ENCODE measurements at places on chromosomes 2 and 18.

GRCh38 chr2:198478361-198478760, 674.0 kb downstream of the PLCL1 start:
- DNase-seq: no peak

- no peak for DNase-seq
These were observed 125.9 kb upstream of the CXCR4 start for GRCh38 chr2:136243638-136244535.

DNA sequence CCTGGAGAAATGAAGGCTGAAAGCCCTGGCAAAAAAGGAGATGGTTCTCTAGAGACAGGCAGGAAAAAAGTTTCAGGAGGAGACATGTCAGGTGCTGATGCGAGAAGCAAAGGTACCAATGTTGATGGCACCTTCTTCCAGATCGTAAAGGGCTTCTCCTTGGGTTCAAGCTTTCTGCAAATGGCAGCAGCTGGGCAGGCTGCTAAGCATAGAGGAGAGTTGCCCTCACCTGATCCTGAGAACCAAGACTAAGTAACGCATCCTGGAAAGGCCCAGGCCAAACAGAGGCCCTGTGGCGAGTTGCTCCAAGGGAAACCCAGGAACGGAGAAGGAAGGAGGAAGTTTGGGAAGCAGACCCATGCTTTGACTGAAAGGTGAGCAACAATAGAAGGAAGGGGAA, 23.6 kb upstream of the AFTPH start:
- DNase-seq: no peak

DNA sequence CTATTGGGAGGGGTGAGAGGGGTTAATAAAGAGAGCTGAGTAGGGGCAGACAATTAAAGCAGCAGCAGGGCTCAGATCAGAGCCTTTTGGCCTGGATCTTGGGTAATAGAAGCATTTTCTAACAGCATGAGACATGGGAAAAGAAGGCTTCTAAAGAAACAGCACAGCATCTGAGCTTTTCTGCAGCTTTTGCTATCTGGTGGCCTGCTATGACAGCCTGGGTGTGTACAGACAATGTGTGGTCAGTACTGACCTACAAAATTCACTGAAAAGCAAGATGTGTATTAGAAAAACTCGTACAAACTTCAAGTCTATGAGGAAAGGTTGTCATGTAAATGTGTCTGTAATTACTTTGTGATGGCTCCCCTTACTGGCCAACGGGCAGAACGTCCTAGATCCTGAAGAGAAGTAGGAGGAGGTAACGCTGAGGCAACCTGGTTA, 95.6 kb downstream of the GALNT3 start:
- no peak for DNase-seq

GRCh38 chr18:46920653-46921052, 3.3 kb downstream of the KATNAL2 start:
- no peak for DNase-seq

DNA sequence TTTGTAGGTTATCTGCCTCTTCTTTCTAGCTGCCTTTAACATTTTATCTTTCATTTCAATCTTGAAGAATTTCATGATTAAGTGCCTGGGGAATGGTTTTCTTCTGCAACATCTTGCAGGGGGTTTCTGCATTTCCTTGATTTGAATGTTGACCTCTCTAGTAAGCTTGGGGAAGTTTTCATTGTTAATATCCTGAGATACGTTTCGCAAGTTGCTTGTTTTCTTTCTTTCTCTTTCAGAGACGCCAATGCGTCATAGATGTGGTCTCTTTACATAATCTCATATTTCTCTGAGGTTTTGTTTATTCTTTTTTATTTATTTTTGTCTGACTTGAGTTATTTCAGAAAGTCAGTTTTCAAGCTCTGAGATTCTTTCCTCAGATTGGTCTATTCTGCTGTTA, 225.7 kb downstream of the XIRP2 start:
- no peak for DNase-seq

GRCh38 chr18:73626859-73627258, 520.8 kb downstream of the FBXO15 start:
- no peak for DNase-seq

DNA sequence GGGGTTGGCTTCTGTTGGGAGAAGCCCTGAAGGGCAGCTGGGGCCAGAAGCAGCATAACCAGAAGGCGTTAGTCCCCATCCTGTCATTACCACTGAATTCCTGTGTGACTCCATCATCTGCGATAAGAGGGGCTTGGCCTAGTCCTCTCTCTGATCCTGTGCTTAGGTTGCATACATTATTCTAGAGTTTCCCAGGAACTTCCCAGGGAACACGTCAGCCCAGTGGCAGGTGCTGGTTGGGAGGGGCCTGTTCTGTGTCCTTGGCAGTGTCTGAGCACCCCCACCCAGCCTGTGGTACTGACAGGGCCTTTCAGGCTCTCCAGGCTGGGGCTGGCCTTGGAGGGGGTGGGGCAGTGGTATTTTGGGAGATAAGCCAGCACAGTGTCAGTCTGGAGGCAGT, 4.5 kb upstream of the TOGARAM2 start:
- DNase-seq: no peak

DNA sequence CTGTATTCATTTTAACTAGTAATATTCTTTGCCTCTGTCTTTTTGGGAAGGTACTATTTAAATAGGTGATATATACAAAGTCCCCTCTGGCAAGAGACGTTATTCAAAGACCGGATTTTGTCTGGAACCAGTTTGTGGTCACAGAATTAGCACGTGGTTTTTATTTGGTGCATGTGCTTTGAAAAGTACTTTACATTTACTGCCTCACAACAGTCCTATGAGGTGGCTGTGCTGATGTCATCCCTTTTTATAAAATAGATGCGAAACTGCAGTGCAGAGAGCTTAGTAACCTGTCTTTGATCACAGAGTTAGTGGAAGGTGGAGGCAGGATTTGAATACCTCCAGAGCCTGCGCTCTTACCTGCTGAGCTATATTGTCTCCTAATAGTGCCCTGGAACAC, 4.0 kb downstream of the LPIN1 start:
- peak; percentile 49 for DNase-seq

DNA sequence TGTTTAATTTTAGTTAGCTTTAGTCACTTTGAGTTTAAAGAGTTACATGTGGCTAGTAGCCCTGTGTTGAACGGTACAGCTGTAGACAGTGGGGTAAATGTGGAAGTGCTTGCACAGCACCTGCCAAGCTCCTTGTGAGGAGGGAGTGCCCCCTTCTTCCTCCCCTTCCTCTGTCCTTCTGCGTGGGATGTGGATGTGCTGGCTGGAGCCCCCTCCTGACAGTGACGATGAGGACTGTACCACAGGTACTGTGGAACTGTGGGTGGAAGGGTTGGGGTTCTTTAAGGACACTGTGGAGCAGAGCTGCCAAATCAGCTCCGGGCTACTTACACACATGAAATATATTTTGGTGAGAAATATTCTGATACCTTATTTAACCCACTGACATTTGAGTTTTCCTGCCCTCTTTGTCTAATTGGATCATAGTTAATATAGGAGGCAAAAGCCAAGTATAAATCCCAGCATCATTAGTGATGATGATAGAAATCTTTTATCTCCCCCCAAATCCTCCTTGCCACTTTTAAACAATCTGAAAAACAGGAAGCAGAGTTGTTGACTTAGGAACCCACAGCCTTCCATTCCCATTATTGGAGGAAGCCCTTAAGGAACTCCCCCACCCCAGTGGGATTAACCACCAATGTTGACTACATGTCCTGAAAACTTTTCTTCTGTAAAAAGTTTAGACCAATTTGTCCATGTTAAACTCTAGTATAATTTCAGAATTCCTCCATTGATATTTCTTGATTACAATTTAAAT, 181.3 kb downstream of the PTPRM start:
- no peak for DNase-seq

GRCh38 chr2:641872-642815, 35.1 kb downstream of the TMEM18 start:
- no peak for DNase-seq

- no peak for DNase-seq
These were observed 353.4 kb upstream of the VRK2 start for GRCh38 chr2:57693177-57693576.

DNA sequence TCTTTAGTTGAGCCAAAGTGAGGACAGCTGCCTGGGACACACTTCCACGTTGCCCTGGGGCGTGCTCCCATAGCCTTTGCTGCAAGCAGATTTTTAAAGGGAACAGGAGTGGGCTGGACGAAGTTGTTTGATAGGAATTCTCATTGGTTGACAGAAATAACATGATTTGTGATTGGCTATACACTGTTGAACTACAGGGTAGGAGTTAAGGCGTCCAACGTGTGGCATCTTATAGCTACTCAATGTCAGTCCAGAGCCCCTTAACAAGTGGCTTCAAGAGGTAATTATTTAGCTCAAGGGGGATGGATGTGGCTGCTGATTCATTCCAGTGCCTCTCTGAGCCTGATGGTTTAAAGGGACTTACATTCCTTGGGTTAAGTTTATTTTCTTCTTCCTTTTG, 65.5 kb downstream of the ACAA2 start:
- no peak for DNase-seq

- no peak for DNase-seq
These were observed 63.0 kb downstream of the NPAS2 start for GRCh38 chr2:100882645-100883613.

- no peak for DNase-seq
These were observed 976.8 kb downstream of the TMEM182 start for GRCh38 chr2:103738606-103739005.

GRCh38 chr2:127545796-127546195, 10.3 kb downstream of the MYO7B start:
- no peak for DNase-seq

DNA sequence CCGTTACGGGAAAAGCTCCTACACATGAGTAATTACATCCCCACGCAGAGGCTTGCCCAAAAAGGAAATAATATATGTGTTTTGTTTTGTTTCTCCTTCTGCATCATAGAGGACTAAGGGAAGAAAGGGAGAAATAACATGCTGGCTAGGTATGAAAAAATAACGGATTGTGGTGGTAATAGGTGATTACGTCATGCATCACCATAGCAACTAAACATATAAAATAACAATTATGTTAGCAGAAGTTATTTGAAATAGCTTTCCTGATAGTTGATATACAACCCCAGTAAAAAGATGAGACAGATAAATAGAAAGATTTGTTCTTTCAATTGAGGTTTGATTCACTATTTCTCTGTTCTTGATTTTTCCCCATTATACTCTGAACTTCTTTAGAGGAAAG, 518.0 kb downstream of the ZNF516 start:
- no peak for DNase-seq

GRCh38 chr2:36544638-36545338, 53.2 kb downstream of the FEZ2 start:
- DNase-seq: no peak

DNA sequence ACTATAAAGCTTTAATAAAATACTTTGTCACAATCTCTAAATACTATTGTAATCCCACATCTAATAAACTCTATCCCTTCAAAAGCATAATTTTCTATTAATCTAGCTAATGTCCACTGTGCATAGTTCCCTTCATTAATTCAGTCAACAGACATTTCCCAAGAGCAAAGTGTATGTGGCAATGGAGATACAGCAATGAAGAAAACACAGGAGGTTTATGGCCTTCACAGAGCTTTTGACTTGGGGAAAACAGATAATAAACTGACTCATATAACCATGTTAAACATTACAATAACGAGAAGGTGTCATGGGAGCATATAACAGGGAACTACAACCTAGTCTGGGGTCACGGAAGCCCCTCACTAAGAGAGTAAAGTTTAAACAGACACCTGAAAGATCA, 86.3 kb downstream of the SPIRE1 start:
- DNase-seq: no peak

- DNase-seq: peak; percentile 25
These were observed 128.0 kb downstream of the ARL4C start for GRCh38 chr2:234368861-234369261.

GRCh38 chr2:237725661-237726060, 72.9 kb upstream of the RBM44 start:
- peak; percentile 43 for DNase-seq

GRCh38 chr2:175745911-175746310, 256.2 kb downstream of the LNPK start:
- no peak for DNase-seq

GRCh38 chr2:23241121-23241520, 143.9 kb upstream of the KLHL29 start:
- DNase-seq: no peak

DNA sequence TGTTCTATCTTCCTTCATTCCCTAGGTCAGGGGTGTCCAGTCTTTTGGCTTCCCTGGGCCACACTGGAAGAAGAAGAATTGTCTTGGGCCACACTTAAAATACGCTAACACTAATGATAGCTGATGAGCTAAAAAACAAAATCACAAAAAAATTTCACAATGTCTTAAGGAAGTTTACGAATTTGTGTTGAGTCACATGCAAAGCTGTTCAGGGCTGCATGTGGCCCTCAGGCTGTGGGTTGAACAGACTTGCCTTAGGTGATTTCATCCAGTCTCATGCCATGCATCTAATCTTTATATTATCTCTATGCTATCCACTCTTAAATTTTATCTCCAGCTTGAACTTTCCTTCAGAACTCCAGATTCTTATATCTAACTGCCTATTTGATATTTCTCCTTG, 80.1 kb downstream of the CCDC85A start:
- no peak for DNase-seq

DNA sequence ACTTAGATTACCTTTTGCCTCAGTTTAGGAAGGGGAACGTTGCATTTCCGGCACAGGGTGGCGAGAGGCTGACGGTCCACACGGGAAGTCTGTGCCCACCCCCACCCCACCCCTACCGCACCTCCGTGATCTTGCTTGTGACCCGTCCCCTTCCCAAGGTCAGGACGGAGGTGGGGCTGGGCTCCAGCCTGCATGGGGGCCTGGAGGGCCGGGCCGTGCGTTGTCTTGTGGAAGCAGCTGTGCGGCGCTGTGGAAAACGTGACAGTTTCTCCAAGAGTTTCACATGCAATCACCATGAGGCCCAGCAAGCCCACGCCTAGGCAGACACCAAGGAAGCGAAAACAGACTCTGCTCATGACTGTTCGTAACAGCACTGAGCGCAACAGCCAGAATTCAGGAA, 76.8 kb upstream of the HDAC4 start:
- DNase-seq: no peak

DNA sequence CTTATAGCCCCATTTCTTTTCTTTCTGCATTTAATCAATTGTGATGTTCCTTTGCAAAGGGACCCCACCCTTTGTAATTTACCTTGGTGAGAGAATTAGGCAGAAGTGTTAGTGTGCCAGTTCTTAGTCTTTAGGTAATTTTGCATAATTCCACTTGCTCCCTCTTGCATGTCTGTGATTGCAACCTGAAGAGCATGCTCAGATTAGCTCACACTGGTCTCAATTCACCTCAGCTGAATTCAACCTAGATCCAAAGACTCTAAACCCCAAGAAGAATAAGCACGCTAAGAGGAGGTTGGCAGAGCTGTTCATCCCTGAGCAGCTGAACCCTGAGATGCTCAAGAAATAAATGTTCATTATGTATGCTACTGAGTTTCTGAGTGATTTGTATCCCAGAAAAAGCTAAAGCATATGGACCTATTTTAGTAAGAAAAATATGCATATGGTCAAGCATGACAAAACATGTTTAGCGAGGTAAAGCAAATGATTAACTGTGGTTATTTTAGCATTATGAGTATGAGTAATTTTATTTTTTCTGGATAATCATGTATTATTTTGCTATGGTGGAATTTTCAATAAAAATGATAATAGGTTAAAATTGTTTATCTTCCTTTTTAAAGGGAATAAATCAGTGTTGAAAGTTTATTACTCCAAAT, 299.2 kb upstream of the ZSWIM2 start:
- DNase-seq: no peak
